ENCODE measurements at places on chromosomes 1 and 21.

DNA sequence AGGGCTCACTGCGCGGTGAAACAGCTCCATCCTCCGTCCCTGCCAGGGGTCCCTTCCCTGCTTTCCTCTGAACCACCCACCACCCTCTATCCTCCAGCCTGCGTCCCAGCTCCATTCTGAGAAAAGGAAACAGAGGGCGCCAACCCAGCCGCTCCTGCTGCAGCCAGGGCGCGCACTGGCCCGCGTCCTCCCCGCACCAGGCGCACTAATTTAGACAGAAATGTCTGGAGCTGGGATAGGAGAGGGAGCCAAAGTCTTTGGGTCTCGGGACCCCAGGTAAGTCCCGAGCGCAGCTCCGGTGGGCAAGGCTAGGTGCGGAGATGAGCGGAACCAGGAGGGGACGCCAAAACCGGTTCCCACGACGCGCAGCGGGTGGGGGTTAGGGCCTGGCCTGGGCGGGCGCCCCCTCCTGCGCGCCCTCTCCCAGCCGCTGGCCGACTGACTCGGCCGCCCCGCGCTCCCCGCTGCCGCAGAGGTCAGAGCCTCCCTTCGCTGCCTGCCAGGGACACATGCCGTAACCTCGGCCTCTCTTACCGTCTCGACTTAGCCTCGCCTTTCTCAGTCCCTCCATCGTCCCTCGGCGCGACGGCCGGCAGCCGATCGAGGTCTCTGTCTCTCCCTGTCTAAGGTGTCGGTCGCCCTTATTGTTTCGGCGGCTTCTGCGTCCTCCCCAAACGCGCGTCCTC, 2.0 kb downstream of the CAMK2N1 start:
- DNase-seq, result no peak

DNA sequence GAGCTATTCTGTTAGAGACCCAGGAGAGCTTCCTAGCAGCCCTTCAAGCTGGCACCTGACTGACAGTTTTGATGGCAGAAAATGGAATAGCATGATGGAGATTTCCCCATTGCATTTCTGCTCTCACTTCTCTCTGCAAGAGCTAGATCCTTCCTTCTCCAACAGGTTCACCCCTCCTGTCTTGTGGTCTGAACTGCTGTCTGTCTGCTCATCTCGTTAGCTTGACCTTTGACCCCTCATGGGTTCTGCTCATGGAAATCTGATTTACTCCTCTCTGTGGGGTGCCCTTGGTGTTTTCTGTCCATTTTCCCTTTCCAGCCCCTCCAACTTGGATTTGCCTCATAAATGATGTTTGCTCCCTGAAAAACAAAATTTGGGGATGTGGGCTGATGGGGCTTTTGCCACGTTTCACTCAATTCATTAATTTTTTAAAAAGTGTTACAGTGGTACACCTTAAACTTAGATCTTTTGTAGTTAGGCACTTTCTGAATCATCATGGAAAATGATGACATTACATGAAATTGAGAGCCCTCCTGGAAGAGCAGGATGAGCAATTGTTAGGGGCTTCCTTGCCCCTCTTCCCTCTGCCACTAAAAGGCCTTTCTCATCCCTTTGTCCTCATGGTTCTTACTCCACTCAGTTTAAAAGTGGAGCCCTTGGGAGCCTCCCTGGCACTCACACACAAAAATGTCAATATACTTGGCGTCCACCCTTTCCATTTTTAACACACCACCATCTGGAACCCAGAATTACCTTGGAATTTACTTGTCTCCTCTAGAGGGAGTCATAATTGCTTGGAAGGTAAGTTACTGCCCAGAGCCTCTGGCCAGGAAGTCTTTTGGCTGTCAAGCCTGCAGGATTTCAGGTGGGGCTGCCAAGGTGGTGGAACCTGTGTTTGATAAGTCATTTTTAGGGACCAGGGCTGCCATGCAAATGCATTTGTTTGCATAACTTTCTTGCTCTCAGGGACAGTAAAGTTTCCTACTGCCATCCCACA, 31.9 kb upstream of the IL19 start:
- no peak for DNase-seq

DNA sequence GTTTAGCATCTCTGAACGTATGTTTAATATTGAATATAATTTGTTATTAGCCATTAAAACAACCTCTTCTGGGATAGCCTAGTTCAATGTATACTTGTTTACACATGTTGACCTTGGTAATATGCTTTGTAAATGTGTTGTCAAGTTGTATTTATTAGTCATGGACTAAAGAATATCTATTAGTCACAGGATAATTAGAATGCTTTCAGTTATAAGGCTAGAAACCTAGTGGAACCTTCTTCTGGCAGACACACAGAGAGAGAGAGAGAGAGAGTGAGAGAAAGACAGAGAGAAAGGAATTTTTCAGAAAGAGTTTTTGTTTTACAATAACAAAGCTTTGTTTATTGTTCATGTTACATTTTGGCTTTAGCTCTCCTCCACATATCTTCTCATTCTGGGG, 181.1 kb upstream of the APP start:
- no peak for DNase-seq

- no peak for DNase-seq
Observed at GRCh38 chr1:204348722-204349121, 11.0 kb downstream of the PLEKHA6 start.

DNA sequence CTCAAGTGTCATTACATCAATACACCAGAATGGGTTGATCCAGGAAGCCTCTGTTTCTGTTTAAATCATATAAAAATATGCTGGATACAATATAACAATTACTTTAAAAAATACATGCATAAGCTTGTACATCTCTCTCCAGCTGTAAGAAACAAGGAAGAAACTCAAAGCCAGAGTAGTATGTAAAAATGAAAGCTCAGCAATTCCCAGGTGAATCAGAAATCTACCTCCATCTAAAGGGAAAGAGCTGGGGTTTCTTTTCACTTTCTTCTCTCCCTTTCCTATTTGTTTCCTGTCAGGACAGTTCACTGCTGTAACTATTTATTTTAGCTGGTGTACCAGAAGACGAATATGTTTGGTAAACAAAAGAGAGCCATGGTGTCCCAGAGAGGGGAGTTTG, 301.0 kb upstream of the C1orf87 start:
- no peak for DNase-seq

All from effector CD4-positive, alpha-beta T cell (primary cell).